ENCODE measurements at places on chromosomes 6 and 20.

GRCh38 chr20:9332791-9333479 lies 181.5 kb upstream of the LAMP5 start:
- no peak for DNase-seq

DNA sequence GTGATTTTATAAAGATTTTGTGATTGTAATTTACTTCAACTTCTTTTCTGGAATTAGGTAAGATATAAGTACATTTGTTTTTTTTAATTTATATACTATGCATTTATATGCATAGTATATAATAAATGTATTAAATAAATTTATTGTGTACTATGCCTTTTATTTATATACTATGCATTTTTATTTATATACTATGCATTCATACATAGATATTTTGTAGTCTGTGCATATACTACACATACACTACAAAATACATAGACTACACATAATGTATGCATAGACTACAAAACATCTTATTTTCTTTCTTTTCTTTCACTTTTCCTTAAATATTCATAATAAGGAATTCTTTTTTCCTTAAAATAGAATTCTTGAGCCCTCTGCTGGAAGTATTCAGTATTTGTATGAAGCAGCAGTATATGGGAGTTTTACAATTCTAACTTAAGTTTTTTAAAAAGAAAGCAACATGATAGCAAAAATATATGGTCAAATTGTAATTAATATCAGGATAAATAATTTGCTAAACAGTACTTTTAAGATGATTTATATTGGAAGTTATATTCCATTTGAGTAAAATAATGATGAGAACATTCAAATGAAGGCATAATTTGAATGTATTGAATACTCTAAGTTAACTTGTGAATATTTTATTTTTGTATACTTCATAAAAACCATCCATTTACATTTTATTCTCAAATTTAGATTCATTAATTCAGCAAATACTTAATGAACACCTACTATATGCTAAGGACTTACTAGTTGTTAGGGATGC lies 129.3 kb downstream of the KLHL32 start:
- no peak for DNase-seq

DNA sequence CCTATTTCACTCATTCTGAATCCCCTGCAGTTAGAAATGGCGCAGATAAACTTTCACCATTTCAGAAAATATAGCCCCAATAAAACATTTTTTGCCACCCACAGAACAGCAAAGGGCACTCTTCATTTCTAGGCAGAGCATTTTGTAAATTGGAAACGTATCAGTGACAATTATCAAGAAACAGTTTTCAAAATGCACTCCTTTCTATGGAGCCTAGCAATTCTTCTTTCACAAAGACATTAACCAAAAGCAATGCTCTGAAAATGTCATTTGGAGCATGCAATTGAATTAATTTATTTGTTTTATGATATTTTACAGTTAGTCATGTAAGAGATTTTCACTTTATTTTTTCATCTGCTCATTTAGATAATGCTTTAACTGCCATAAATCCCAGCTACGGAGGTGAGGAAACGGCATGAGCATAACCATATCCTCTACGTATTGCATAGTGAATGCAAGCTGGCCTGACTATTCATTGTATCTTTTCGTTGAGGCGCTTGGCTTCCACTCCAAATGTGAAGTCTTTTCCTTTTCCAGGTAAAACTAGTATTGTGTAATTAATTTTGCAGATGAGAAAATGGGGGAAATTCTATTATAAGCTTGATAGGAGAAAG lies 813.4 kb downstream of the C6orf118 start:
- no peak for DNase-seq

GRCh38 chr6:32622545-32623401 lies 14.4 kb upstream of the HLA-DQA1 start:
- peak; percentile 15 for DNase-seq

DNA sequence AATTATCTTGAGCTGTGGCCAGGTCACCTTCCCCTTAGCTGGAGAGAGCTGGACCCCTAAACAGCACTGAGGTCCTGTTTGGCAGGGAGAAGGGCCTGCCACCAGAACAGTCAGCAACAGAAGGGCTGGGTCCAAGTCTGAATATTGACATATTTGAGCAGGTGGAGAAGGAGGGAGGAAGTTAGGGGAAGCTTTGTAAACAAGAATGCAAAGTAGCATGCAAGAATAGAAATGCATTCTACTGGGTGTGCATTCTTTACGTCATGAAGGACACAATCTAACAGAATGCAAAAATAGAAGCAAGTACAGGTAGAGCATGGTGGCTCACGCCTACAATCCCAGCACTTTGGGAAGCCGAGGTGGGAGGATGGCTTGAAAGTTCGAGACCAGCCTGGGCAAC lies 100.5 kb downstream of the QRSL1 start:
- no peak for DNase-seq

GRCh38 chr20:2699775-2700413 lies 7.3 kb downstream of the EBF4 start:
- no peak for DNase-seq

DNA sequence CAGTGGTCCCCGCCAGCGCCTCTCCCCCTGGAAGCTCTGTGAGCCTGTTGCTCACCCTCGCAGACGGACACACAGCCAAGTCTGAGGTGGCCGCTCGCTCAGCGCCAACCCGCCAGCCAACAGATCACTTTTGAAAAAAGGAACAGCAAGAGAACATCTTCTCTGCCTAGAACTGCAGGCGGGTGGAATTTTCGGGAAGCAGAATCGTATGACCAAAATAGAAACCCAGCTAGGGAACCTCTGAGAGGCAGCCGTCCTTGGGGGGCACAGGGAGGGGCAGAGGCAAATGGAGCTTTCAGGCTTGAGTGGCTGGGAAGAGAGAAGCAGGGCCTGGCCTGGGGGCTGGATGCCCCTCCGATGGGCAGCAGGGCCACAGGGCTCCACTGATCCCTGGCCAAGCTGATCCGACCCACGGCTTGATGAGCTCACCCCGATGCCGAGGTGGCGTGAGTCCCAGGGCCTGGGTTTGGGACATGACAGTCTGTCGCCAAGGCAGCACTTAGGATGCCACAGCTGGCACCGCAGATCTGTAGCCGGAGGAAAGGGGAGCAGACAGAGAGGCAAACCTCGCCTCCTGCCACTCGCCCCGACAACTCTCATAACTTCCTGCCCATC lies 9.8 kb downstream of the NFATC2 start:
- no peak for DNase-seq

GRCh38 chr6:140156131-140156530 lies 781.7 kb upstream of the CITED2 start:
- no peak for DNase-seq

DNA sequence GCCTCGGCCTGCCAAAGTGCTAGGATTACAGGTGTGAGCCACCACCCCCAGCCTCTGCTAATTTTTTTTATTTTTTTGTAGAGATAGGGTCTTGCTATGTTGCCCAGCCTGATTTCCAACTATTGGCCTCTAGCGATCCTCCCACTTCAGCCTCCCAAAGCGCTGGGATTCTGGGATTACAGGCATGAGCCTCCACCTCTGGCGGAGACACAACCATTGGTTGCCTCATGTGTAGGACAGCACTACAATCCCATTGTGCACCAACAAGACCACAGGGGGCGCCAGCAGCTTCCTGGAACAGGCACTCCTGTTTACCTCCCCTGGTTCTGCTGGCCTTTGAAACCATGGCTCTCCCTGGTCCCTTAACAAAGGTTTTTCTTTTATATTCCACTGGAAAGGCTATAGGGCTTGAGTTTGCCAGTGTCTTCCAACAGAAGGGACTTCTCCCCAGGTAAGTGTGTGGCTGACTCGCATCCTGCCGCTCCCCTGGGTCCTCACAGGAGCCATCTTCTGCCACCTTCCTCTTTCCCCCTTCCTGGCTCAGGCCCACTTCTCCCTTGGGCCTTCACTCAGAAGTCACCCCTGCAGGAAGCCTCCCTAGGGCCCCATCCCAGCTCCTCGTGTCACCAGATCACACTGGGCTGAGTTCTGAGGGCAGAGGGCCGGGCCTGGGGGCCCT lies 39.2 kb upstream of the TLDC2 start:
- peak; percentile 92 for DNase-seq

GRCh38 chr20:46640536-46641311 lies 10.5 kb downstream of the SLC13A3 start:
- DNase-seq: no peak

- DNase-seq: no peak
Observed at GRCh38 chr20:44271915-44272663, 25.0 kb downstream of the GDAP1L1 start.

DNA sequence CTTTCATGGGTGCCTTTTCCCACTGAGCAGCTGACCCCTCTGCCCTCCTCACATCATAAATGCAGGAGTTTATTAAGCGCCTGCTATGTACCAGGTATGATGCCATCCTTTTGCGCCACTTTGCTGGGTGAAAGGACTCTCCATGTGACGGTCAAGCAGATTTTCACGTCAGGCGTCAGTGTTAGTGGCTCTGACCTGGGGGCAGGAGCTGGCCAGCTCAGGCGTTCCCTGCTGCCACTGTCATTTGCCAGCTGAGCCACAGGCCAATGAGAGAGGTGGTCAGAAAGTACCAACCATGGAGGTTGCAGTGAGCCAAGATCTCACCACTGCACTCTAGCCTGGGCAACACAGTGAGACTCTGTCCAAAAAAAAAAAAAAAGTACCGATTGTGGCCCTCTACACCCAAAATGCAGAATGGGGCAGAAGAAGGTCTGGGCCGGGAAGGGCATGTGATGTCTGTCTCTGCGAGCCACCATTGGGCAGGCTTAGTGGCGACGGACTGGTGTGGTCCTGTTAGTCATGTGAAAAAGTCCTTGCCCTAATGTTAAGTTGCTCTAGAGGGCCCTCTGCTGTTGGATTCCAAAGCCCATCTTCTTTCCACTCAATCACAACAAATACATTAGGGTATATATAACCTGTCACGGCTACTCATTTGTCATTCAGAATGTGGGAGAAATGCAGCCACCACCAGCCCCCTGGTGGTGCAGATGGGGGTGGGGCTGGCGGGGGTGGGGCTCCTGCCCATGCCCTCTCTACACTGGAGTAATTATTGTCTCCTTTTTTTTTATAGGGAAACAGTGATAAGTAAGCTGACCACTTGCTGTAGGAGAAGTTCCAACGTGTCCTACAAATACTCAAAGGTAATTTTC lies 18.4 kb upstream of the SLC22A1 start:
- DNase-seq: no peak

DNA sequence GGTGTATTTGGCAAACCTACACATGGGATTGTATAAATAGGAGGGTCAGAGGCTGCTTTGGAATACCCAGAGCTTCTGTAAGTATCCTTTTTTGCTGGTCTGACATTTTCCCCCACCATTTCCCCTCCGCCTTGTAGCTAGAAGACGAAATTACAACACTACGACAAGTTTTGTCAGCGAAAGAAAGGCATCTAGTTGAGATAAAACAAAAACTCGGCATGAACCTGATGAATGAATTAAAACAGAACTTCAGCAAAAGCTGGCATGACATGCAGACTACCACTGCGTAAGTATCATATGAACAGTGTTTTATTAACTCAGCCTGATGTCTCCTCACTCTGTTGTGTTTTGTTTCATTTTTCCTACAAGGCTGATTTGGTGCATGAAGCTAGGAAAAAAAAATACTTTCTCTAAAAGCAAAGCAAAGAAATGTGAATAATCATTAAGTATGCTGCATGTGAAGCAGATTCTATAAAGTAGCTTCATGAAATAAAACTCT lies 72.7 kb downstream of the HDDC2 start:
- no peak for DNase-seq

DNA sequence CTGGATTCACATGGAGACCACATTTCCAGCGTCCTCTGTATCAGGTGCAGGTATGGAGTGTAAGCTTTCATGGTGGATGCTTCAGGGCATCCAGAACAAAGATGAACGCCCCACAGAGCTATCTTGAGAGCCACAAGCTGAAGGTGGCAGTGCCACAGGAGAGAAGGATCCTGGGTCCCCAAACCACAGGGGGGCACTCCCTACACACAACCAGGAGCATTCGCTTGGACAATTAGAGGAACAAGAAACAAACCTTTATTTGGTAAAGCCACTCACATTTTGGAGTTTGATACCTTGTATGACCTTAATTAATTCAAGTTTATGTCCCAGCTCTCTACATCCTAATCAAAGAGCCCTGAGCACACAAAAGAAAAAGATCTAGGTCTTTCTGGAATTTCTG lies 406.3 kb downstream of the PREX1 start:
- DNase-seq: no peak

DNA sequence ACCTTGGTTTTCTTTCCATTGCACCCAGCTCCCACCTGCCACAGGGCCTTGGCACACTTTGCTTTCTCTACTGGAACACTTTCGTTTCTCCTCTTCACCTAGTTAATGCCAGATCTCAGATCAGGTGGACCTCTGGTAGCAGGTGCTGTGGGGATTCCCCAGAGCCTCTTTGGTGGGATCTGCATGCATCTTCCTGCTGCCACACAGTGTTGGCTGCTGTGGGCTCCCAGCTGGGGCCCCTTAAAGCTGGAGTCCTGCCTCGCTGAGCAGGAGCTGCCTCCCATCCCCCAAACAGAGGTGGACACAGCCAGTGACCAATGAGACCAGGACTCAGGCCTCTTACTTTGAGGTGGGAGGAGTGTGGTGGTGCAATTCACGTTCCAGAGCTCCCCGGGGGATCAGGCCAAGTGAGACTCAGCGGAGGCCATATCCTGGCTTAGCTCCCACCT lies 28.4 kb downstream of the CEBPB start:
- DNase-seq: no peak
